Activated CD4-positive, alpha-beta T cell treated with anti-CD3 and anti-CD28 coated beads, Interleukin-2, amount 50 U/mL, for 24 hours (primary cell): ENCODE measurements at places on chromosomes 7 and 10.

- DNase-seq = no peak
Measured at GRCh38 chr10:49207936-49208487, 19.8 kb upstream of the TMEM273 start.

DNA sequence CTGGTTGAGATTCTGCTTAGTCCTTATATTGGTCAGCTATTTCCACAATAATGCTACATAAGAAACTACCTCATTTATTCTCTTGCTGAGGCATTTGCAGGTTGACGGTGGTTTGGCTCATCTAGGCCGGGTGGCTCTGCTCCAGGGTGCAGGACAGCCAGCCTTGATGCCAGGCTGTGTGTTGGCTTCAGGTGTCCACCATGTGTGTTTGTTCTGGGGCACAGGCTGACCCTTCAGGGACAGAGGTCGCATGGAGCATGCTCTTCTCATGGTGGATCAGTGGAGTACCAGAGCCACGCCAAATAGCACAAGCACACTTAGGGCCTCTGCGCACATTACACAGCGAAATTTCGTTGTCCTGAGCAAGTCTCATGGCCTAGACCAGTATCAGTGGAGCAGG is 249.9 kb downstream of the LRMDA start:
- DNase-seq = no peak

- DNase-seq = no peak
Measured at GRCh38 chr7:96184783-96185182, 137.1 kb downstream of the SLC25A13 start.

DNA sequence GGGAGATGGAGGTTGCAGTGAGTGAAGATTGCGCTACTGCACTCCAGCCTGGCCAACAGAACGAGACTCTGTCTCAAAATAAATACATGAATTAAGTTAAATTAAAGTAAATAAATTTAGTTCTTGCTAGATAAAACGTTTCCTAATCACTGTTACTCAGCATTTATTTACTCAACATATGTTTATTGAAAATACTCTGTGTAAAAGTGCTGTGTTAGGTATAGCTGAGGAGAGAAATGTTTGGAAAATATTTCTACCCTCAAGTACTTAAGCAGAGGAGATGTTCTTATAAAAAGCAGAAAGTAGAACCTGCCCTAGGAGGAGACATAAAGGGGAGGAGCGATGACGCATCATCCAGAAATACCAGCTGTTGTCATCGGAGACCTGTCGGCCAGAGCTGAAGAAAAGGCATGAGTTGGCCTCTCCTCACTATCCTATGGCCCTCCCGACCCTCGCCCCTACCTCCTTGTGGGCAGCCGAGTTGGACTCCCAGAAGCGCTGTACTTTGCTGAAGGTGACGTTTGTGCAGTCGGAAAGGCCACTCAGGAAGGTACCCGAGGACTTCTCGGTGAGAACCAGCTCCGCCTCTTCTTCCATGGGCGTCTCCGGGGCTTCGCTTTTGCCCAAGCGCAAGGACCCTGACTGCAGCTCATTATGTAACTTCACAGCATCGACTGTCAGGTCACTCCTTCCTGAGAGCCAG is 1.1 kb downstream of the RRP12 start:
- DNase-seq = no peak

GRCh38 chr10:113259576-113260226 is 293.2 kb upstream of the HABP2 start:
- no peak for DNase-seq

- DNase-seq = no peak
Measured at GRCh38 chr10:126533644-126534043, 136.8 kb downstream of the C10orf90 start.

GRCh38 chr7:128041203-128041602 is 10.0 kb upstream of the LRRC4 start:
- DNase-seq = no peak

- no peak for DNase-seq
Measured at GRCh38 chr10:70295926-70296325, 12.1 kb upstream of the NPFFR1 start.

- no peak for DNase-seq
Measured at GRCh38 chr10:119575991-119576390, 20.8 kb downstream of the TIAL1 start.

GRCh38 chr10:22479419-22479818 is 134.1 kb downstream of the SPAG6 start:
- DNase-seq = no peak

GRCh38 chr10:30579574-30579973 is 50.0 kb downstream of the LYZL2 start:
- no peak for DNase-seq

DNA sequence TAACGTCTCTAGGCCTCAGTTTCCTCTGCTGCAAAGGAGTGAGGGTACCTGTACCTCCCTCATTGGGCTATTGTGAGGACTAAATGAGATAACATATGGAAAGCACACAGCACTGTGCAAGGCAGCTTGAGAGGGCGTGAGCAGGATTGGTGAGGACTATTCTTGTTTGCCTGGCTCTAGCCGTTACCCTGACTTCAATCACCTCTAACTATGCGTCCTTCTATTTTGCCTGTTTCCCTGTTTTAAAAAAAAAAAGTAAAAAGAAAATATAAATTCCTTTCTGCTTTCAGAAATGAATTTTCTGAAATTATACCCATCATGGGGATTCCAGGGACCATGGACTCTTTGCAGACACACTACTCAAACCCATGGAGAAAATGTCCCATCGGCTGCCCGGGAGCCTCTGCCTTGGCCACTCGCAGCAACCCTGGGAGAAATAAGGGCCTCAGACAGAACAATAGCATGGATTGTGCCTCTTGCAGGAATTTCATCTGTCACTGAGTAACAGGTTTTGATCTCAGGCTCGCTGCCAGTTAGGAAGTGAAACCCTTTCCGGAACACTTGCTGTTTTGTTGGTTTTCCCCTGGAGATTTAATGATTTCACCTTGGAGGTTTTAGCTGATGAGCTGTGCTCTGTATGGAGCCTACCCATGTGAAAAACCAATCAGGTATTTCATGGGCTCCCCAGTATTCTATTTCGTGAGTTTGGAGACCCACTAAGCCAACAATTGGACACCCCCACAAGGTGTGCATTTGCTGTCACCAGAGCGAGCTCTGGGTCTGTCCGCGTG is 55.6 kb downstream of the STEAP1B start:
- DNase-seq = no peak

- no peak for DNase-seq
Measured at GRCh38 chr7:101128040-101128834, 1.3 kb downstream of the SERPINE1 start.

DNA sequence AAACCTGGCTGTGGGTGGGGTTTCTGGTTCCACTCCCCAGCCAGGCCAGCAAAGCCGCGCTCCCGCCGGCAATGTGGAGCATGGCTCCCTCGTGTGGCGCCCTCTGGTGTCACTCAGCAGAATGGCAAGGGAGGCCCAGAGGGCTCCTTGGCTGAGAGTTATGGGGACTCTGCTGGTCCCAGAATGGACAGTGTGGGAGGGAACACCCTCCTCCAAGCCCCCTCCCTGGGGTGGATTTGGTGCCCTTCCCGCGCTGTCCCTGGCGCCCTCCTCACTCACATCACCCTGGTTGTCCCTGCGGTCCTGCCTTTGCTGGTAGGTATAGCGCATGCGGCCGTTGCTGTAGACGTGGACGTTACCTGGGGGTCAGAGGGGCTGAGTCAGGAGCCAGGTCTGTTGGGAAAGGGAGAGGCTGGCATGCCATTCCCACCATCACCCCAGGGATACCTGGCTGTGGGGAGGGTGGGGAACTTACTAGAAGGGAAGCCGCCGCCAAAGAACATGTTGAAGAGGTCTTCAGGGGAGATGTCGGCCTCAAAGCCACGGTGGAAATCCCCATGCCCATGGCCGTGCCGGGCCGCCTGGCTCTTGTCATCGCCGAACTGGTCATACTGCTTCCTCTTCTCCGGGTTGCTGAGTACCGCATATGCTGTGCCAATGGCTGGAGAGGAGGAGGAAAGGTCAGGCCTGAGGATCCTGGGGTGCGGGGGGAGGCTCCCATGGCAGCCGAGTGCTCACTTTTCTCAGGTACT is 14.0 kb downstream of the DNAJB12 start:
- DNase-seq = peak; percentile 63

GRCh38 chr7:111678281-111678680 is 116.0 kb upstream of the IMMP2L start:
- DNase-seq = no peak

DNA sequence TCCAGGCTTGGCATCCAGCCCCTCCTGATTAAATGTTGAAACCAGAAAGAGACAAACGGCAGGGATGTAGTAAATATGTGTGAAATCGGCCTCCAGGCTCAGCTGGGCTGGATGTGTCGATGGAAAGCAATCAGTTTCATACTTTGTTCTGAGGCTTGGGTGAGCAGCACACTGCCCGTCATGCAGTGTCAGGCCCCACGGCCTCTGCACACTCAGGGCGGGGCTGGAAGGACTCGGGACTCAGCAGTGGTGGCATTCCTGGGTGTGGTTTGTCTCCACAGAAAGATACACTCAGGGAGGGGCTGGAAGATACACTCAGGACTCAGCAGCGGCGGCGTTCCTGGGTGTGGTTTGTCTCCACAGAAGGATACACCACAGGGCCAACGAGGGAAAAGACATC is 22.0 kb downstream of the ADGRA1 start:
- no peak for DNase-seq
